Activated CD4-positive, alpha-beta T cell treated with anti-CD3 and anti-CD28 coated beads, Interleukin-2, amount 10 ng/mL, durations not matched to agents 7 days and 5 days (primary cell): ENCODE measurements at places on chromosomes 16 and 17. TPM values are rescaled to one million over a fixed set of nuclear protein-coding genes. Genes with fewer than 3 reads are reported as not detected.

Gene TIMM22
- total RNA-seq: 9.2 TPM

Gene JUP
- total RNA-seq: 0.77 TPM

Gene KRTAP4-3
- total RNA-seq: not detected

Gene MAPK7
- 46.5 TPM for total RNA-seq

Gene SLC25A19
- total RNA-seq: 27.6 TPM

Gene TBCD
- 155 TPM for total RNA-seq

Gene RGS9
- 6.0 TPM for total RNA-seq

Gene GAST
- not detected for total RNA-seq

Gene ADAD2
- total RNA-seq: not detected

Gene ANKRD40CL
- not detected for total RNA-seq

Gene AOC3
- 0.56 TPM for total RNA-seq

Gene CORO6
- 3.1 TPM for total RNA-seq

Gene WNK4
- 0.47 TPM for total RNA-seq

Gene CTRB1
- total RNA-seq: not detected

Gene DPEP3
- 0.10 TPM for total RNA-seq

Gene SP6
- not detected for total RNA-seq

Gene EPX
- total RNA-seq: not detected

Gene RRAD
- total RNA-seq: 0.23 TPM

Gene CES2
- total RNA-seq: 31.5 TPM
